ENCODE measurements at places on chromosomes 2 and 18. TPM values are rescaled to one million over a fixed set of nuclear protein-coding genes. Genes with fewer than 3 reads are reported as not detected.

DNA sequence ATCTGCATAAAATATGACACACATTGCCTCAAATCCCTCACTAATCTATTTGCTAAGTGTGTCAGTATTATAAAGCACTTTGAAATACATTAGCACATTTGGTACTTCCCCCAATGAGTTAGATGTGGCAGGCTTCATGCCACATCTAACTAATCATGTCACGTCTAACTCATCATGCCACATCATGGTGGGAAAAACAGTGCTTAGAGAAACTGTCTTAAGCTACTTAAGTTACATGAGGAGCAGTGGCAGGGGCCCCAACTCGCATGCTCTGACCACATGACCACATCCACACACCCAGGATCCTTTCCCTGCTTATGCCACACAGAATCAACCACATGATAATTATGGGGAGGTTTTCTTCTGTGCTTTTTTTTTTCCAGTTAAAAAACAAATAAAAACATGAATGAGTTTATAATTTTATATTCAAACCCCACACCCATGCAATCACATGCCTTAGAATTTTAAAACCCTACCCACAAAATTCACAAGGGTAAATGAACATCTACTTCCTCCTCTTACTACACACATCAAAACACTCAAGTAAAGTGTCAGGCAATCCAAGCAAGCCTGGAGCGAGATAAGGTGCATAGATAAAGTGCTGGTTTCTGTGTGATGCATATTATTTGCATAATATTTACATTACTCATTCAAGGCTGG, 1.6 kb downstream of the ABCA12 start:
- no peak overlapping the region for H3K4me3 ChIP-seq
- no peaks in the 10 kb centered on the region for H3K36me3 ChIP-seq
- DNase-seq, result no peak

- peaks cover 3% of the 10 kb centered on the region for H3K36me3 ChIP-seq
- H3K4me1 ChIP-seq, result peaks cover 54% of the 10 kb centered on the region
- peak overlapping the region; percentile 49 for H3K4me3 ChIP-seq
These were observed 11.0 kb downstream of the NFATC1 start for GRCh38 chr18:79406708-79407107.

DNA sequence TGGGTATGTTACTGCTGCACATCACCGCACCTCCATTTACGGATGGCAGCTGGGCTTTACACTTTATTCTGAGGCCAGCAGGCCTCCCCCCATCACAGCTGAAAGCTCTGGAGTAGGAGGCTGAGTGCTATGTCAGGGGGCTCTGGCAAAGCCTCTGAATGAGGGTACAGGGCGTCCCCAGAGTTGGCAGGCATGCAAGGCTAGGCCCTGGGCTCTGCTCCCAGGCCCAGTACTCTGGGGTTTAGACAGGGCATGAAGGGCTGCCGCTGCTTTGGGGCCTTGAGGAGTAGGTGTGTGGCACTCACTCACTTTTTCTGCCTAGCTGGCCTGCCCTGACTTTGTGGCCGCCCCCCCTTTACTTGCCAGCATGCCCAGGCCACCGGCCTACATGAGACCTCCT, 90.8 kb downstream of the WDSUB1 start:
- H3K36me3 ChIP-seq, result no peaks in the 10 kb centered on the region
- DNase-seq, result no peak
- no peaks in the 10 kb centered on the region for H3K4me1 ChIP-seq
- H3K27me3 ChIP-seq, result no peaks in the 10 kb centered on the region
- no peak overlapping the region for H3K27ac ChIP-seq

DNA sequence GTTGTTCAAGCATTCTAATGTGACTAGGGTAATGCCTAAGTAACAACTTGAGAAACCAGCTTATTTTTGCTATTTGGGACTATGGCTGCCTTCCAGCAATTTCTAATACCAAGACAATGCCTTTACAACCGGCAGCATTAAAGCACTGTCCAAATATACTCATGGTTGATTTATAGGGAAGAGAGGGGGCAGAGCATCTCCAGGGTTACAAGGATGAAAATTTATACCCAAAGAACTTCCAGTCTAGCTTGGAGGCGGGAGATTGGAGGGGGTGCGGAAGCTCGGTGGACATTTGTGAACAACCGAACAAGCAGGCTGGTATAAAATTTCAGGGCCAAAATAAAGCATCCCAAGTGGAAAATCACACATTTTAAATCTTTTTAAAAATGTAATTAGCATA, 294.9 kb upstream of the STON1 start:
- H3K36me3 ChIP-seq, result no peaks in the 10 kb centered on the region
- H3K4me1 ChIP-seq, result peaks cover 22% of the 10 kb centered on the region
- H3K27ac ChIP-seq, result no peak overlapping the region
- H3K27me3 ChIP-seq, result no peaks in the 10 kb centered on the region
- no peak overlapping the region for H3K4me3 ChIP-seq

DNA sequence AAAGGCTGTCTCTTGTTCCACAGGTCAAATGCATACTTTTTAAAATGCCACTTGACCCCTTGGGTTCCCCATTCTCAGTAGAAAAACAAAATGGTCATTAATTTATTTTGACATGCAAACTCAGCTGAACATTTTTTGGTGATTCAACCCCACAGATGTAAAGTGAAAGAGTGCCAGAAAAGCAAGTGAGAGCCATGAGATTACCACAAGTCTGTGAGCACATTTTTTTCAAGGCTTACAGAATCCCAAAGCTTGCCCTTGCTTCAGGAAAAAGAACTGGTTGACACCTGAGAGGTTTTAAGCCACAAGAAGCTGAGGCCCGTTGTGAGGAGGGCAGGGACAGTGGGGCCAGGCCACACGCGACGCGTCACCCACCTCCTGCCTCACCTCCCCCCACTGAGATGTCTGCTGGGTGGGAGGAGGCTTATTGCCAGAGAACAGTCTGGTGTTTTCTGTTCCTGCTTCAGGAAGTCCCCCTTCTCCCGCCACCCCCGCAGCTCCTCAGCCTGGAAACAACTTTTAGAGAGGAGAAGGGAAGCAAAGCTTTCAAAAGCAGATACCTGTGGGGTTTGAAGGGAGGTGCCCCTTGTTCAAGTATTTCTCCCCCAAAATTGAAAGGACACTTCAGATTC, 70.4 kb upstream of the CYP1B1 start:
- no peak overlapping the region for H3K4me3 ChIP-seq
- no peaks in the 10 kb centered on the region for H3K27me3 ChIP-seq
- no peak for DNase-seq

DNA sequence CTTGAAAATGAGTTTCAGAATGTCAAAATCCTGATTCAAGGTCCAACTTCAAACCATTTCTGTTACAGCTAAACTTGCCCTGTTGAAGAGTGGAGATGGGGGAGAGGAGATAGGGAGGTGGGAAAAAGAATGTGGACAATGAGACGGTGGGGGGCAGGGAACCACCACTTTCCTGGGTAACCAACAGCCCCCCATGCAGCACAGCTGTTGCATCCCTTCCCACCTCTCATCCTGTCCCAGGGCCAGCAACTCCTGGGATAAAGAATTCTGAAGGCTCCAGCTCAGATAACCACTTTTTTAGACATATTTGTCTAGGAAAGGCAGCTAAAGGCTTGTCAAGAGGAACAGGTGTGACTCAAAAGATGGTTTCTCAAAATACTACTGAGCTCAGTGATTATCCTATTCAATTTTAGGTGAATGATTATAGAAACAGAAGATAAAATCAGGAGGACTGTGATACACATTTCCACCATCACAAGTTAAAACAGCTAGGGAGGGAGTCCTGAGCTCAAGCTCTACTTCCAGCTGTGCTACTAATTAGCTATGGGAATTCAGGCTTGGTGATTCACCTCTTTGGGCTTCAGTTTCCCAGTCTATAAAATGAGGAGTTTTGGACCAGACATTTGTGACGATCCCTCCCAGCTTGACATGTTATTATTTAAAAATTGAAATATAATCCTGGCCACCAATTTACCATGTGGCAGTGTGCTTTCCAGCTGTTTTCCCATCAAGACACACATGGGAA, 36.3 kb downstream of the HDHD2 start:
- no peaks in the 10 kb centered on the region for H3K27me3 ChIP-seq
- no peak for DNase-seq
- H3K27ac ChIP-seq, result no peak overlapping the region
- no peaks in the 10 kb centered on the region for H3K4me1 ChIP-seq

DNA sequence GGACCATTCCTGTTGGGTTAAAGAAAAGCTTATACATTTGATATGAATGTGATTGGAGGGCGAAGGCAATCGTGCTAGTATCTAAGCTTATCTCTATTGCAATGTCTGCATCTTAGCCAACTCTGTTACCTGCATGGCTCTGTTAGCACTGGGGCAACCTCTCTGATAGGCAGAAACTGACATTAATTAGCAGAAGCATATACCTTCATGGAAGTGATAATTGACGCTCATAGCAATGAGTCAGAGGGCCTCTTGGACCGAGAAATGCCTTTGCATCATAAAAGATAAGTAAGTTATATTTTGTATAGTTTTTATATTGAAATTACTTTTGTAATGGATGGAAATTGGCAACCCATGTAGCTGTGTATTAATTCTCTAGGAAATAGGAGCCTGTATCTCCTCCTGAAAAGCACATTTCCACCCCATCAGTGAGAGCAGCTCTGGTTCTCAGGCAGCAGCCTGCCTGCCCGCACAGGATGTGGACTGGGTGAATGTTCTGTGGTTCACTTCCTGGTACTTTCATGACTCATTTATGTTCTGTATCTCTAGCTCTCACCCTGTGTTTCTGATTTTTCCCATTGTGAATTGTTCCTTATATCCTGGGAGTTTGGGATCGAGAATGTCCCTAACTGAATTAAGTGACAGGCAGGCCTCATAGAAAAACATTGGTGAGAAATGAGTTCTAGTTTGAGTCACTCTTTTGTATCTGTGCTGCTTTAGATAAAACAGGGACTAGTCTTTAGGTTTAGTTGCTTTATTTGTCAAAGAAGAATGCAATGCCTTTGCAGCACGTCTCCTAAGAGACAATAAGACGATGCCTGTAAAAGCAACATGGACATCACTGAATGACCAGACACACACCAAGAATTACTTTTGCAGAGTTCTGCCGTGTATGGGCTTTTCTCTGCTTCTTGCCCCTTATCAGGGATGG, 344.9 kb downstream of the DCDC2C start:
- H3K27me3 ChIP-seq, result no peaks in the 10 kb centered on the region
- no peak overlapping the region for H3K27ac ChIP-seq
- H3K4me3 ChIP-seq, result no peak overlapping the region

APCDD1 gene
- total RNA-seq, result not detected

HAAO gene
- total RNA-seq, result not detected

DNA sequence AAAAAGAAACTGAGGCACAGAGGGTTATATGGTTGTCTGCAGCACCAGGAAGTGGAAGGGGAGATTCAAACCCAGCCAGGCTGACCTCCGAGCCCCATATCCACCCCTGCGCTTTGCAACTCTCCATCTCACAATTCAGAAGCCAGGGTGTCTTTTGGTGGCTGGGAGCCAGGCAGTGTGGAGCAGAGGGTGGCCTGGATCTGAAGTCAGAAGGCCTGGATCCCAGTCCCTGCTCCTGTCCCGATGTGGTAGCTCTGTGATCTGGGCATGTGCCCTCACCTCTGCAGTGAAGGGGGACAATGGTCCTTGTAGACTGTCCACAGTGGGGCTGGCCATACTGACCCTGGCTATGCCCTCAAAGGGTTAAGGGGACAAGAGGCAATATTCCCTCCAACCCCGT, 57.0 kb downstream of the CIB4 start:
- no peaks in the 10 kb centered on the region for H3K36me3 ChIP-seq
- H3K4me1 ChIP-seq, result no peaks in the 10 kb centered on the region
- H3K4me3 ChIP-seq, result no peak overlapping the region

DNA sequence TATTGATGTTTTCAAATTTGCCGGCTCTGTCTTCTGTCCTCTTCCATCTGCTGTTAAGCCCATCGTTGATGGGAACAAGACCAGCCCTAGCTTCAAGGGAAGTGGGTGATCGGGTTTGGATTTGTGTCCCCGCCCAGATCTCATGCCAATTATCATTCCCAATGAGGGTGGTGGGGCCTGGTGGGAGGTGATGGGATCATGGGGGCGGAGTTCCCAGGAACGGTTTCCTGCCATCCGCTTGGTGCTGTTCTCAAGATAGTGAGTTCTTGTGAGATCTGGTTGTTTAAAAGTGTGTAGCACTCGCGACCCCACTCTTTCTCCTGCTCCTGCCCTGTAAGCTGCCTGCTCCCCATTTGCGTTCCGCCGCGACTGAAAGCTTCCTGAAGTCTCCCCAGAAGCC, 9.5 kb downstream of the ASB18 start:
- no peaks in the 10 kb centered on the region for H3K4me1 ChIP-seq
- H3K27ac ChIP-seq, result no peak overlapping the region
- H3K27me3 ChIP-seq, result no peaks in the 10 kb centered on the region

BOLL gene
- total RNA-seq, result not detected

DNA sequence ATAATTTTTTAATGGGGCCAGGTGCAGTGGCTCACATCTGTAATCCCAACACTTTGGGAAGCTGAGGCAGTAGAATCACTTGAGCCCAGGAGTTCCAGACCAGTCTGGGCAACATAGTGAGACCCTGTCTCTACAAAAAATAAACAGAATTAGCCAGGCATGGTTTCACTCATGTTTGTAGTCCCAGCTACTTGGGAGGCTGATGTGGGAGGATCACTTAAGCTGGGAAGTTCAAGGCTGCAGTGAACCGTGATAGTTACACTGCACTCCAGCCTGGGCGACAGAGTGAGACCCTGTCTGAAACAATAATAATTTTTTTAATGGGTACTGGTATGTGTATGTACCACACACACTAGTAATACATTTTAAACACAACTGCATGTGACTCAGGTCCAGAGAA, 2.4 kb downstream of the ARL6IP6 start:
- H3K4me1 ChIP-seq, result peaks cover 36% of the 10 kb centered on the region
- H3K36me3 ChIP-seq, result no peaks in the 10 kb centered on the region
- H3K27me3 ChIP-seq, result no peaks in the 10 kb centered on the region
- no peak for DNase-seq

GRCh38 chr2:238389988-238390589, 36.6 kb upstream of the ASB1 start:
- H3K36me3 ChIP-seq, result no peaks in the 10 kb centered on the region
- H3K27ac ChIP-seq, result no peak overlapping the region
- H3K27me3 ChIP-seq, result no peaks in the 10 kb centered on the region
- no peak overlapping the region for H3K4me3 ChIP-seq
- H3K4me1 ChIP-seq, result no peaks in the 10 kb centered on the region

DNA sequence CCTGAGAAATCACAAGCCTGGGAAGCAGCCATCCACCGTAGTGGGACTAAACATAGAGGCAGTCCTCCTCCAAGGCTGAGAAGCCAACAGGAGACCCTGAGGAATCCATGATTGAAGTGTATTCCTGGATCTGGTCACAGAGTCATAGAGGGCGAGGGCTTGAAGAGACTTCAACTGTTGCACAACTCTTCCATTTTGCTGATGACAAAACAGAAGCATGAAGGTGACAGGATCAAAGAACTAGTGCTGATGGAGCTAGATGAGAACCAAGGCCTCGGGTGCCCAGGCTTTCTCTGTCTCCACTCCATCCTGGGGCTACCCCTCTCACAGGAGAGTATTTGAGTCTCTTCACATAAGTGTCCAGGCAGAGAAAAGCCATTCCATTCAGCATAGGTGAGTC, 30.1 kb upstream of the RAB27B start:
- no peak overlapping the region for H3K27ac ChIP-seq
- no peak overlapping the region for H3K4me3 ChIP-seq
- H3K4me1 ChIP-seq, result no peaks in the 10 kb centered on the region
- no peaks in the 10 kb centered on the region for H3K36me3 ChIP-seq

- H3K36me3 ChIP-seq, result no peaks in the 10 kb centered on the region
- H3K27ac ChIP-seq, result no peak overlapping the region
- no peaks in the 10 kb centered on the region for H3K4me1 ChIP-seq
- H3K27me3 ChIP-seq, result no peaks in the 10 kb centered on the region
- DNase-seq, result no peak
These were observed 363.8 kb downstream of the LRP1B start for GRCh38 chr2:141767051-141767450.
